Urinary bladder (tissue), 4 donors: ENCODE measurements at places on chromosomes 7 and 10. TPM values are rescaled to one million over a fixed set of nuclear protein-coding genes. Genes with fewer than 3 reads are reported as not detected.

DNA sequence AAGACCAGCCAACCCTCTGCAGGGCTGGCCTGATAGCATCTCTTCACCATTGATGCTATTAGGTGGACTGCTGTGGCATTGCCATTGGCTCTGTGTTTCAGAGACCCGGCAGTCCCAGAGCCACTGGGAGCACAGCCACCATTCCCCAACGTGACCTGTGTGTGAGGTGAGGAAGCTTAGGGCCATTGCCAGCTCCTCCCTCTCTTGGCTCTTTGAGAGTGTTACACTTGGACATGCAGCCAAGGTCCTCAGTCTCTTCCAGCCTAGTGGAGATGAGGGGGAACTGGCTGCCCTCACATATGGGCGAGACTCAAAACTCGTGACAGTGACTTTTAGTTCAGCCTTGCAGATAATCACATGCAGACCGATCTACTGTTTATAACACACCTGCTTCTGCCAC lies 39.3 kb upstream of the HMX3 start:
- no peak for DNase-seq

DNA sequence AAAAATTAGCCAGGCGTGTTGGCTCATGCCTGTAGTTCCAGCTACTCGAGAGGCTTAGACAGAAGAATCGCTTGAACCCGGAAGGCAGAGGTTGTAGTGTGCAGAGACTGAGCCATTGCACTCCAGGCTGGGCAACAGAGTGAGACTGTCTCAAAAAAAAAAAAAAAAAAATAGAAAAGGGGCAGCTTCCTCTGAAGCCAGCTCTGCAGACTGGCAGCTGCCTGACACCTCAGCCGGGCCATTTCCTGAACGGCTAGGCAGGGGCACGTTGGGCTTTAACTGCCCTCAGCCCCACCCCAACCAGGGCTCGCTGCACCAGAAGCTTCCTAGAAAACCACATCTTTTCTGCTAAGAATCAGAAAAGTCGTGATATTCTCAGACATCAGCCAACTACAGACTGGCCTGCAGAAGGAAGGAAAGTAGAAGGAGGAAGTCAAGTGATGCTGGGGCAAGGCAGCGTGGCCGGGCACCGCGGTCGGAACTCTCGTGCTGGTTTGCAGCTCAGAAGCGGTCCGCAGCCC lies 38.0 kb downstream of the PRKAG2 start:
- no peak for DNase-seq

DNA sequence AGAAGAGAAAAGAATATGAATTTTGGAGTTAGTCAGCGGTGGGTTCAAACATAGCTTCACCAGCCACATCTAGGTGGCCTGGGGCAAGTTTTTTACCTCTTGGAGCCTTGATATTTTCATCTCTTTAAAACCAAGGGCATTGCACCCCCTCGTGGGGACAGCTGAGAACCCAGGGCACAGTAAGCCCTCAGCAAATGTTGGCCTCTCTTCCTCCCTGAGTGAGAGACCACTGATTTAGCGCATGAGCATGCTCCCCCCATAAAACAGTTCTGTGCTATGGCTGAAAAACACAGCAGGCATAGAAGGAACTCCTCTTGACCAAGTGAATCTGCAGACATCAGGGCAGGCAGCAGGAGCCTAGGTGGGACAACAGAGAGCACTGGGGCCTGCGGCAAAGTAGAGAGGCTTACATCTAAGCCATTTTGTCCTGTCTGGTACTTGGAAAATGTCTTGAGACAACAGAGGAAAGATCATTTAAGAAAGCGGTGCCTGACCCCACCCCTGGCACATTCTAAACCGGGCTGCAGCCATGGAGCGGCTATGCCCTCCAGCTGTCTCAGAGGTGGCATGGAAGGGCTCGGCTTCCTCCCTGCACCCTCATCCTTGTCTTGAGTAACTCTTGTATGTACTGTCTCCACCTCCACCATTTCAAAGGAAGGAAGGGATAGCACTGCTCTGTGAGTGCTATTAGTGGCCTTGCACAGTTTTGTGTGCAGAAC lies 94.7 kb downstream of the ARHGAP22 start:
- DNase-seq: no peak

GRCh38 chr7:157020514-157021070 lies 10.1 kb upstream of the MNX1 start:
- no peak for DNase-seq

DNA sequence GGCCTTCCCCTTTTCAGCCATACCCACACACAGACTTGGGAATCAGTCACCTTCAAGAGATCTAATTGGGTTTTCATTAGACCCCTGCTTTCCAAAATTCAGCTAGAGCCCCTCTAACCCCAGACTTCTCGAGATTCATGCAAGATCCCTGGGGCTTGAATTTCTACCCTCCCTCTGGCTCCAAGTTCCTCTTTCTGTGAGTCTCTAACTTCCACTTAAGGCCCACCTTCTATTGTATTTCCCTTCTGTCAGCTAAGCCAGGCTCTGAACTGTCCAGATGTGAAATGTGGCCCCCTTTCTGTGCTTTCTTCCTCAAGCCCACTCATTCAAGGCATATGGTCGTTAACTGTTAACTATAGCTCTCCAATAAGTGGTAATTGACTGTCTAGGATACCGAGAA lies 132.2 kb downstream of the ZNF365 start:
- DNase-seq: no peak

DNA sequence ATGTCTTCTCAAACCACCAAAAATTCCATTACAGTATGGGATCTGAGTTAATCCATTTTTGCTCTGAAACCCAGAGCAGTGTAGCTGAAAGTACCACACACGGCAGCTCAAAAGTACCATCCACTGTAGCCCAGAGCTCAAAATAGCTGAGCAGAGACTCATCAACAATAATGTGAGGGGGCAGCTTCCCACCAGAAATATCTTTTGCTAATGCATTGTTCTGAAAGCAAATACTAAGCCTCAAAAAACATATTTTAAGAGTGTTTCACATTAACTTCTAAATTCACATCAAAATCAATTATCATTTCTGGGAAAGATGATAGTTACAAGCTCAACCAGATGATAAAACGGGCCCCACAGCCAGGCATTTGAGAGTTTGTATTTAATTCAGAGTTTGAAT lies 73.7 kb downstream of the ABLIM1 start:
- no peak for DNase-seq

DNA sequence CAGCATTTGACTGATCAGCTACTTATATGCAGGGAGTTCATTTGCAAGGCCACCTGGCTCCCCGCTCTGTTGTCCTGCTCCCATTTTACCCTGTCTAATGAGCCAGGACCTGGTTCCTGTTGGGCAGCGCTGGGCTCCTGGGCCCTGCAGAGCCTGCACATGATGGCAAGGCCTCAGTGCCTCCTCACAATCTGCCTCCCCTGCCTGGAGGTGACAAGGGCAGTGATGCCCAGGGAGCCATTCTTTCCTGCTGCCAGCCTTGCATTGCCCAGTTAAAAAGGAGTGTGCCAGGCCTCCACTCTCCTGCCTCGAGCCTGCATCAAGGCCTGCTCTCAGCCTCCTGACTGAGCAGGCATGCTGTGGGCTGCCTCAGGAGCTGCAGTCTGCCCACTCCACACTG lies 28.5 kb downstream of the CHAT start:
- DNase-seq: no peak

PNLIPRP3 gene
- total RNA-seq: not detected

SSC4D gene
- 0.37 TPM for total RNA-seq

DENND2A gene
- total RNA-seq: 34.4 TPM

MKI67 gene
- total RNA-seq: 17.8 TPM

TFAM gene
- total RNA-seq: 30.8 TPM

SLC13A1 gene
- total RNA-seq: not detected
